ENCODE measurements at places on chromosomes 7 and 10. TPM values are rescaled to one million over a fixed set of nuclear protein-coding genes. Genes with fewer than 3 reads are reported as not detected.

CLDN4 gene
- 111 TPM for polyA plus RNA-seq

NPC1L1 gene
- polyA plus RNA-seq, result 0.15 TPM

CLCN1 gene
- 0.24 TPM for polyA plus RNA-seq

GPR15LG gene
- polyA plus RNA-seq, result 1.0 TPM
